ENCODE measurements at places on chromosomes 3 and 15.

DNA sequence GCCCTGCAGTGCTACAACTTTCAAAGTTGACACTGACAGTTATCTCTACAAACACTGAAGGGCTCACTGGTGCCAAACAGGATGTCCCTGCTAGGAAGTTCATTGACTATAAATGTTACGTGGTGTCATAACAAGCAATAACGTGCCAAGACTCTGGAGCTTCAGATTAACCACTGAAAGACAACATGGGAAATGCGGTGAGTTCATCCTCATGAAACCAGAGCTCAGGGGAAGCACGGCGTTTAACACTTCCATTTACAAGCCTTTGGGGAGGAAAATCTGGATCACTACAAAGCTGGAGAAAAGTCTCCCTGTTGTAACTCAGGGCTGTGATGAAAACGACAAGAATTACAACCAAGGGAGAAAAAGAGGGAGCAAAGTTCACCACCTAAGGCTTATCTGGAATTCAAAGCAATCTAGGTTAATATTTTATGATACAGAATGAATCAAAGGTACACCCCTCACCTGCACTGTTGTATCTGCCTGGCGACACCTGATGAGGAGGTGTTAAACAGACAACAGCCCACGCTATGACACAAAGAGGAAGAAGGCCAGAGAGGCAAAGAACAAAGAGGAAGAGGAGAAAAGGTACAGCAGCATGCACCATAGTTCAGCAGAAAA is 27.0 kb downstream of the SHQ1 start:
- DNase-seq: no peak

DNA sequence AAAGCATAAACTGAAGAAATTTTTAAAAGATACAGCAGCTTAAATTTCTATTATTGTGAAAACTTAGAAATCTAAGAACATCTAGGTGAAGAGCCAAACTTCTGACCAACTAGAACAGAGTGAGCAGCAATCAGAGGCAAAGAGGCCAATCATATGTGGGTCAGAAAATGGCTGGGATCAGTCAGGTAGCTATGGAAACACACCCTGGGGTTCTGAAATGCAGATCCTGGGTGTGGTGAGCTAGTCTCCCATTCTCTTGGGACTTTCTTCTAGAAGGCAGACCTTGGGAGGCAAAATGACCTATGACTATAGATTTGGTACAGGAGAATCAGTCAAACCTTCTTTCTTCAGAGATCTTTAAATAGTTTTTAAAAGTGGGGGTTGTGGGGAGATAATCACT is 385.8 kb downstream of the TBC1D5 start:
- DNase-seq: no peak

- no peak for DNase-seq
Measured at GRCh38 chr3:72230774-72231379, 445.9 kb upstream of the PROK2 start.

- no peak for DNase-seq
Measured at GRCh38 chr3:180828001-180828720, 84.3 kb upstream of the FXR1 start.

- no peak for DNase-seq
Measured at GRCh38 chr15:81863162-81863561, 182.7 kb downstream of the MEX3B start.

DNA sequence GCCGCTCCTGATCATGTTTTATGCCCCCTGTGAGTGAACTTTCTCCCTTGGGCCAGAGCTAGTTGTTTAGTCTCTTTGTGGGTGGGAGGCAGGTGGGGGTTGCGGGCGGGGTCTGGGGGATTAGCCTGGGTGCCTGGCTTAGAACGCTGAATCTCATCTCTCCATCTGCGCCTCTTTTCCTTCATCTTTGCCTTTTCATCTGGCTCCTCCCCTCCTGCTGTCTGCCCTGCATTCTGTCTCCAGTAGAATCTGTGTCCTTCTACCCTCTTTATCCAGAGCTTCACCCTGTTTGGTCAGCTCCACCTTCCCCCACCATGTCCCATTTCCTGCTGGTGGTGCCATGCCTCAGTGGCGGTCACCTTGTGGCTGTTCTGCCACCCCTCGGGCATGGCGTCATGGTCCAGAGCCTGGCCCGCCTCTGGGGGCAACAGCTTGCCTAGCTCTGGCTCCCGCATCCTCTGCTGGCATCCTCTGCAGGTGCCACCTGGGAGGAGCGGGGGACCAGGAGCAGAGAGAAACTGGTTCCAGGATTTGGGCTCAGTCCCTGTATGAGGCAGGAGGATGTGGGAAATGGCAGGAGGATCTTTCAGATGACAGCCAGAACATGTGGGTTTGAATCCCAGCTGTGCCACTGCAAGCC is 44.3 kb downstream of the PDIA5 start:
- DNase-seq: no peak

- no peak for DNase-seq
Measured at GRCh38 chr3:46423588-46423987, 16.5 kb downstream of the CCRL2 start.

GRCh38 chr3:194715022-194715800 is 29.5 kb downstream of the FAM43A start:
- DNase-seq: no peak

- DNase-seq: no peak
Measured at GRCh38 chr15:70936326-70936725, 43.7 kb downstream of the LRRC49 start.

GRCh38 chr3:195015021-195015420 is 255.9 kb downstream of the XXYLT1 start:
- no peak for DNase-seq

DNA sequence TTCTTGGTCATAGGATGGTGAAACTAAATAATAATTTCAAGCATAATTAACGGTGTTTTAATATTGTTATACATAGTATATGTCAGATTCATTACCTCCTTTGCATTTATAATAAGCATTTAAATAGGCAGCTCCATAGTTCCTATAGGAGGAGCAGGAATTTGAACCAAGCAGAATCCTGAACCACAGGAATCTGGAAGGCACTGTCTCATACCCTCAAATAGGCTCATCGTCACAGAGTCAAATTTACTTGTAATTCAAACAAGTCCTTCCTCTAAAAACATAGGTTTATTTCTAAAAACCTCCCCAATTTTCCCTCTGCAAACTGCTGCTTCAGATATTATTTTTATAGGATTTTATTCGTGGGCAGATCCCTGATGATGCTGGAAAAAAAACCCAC is 376.3 kb upstream of the ARHGEF26 start:
- no peak for DNase-seq

DNA sequence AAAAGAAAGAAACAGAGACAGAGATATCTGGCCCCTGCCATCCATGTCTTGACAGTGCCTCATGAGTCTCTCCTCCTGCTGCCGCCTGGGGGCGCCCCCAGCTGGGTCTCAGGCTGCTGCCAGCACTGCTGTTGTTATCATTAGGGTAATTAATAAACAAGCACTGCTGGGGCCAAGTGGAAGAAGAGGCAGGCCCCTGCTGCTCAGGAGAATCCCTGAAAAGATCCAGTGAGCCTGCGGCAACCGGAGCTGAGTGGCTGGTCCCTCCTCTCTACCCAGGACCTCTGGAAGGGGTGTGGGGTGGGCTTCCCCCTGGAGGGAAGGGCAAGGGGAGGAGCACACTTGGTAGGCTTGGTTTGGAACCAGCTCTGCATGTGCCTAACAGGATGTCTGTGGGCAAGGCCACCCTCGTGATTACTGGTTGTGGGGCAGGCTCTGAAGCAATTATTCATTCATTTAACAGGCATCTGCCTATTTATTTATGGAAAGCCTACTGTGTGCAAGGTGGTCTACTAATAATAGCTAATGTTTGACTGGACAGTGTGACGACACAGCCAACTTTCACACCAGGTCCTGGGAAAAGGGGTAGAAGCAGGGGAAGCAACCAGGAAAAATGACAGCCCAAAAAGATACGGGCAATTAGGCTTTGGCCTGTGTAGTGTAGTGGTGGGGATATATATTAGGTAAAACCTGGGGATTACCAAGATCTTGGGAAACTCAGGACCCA is 1.2 kb upstream of the TYRO3 start:
- peak; percentile 67 for DNase-seq

DNA sequence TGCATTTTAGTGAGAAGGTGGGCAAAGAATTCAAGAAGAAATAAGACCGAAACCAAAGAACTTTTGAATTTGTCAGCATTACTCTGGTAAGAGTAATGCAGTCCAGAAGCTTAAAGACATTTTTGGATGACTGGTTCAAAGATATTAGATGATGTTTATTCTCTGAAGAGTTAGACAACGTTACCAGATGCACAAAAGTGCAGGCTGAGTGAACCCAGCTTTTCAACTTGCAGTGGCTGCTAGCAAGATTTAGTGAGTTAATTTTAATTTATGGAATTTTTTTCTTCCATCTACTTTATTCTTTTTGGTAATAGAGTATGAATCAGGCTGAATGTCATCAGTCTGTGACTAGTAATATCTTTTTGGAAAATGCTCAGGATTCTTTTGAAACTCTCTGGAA is 267.3 kb upstream of the AZI2 start:
- DNase-seq: no peak

GRCh38 chr15:93823971-93824913 is 407.1 kb upstream of the MCTP2 start:
- DNase-seq: no peak

DNA sequence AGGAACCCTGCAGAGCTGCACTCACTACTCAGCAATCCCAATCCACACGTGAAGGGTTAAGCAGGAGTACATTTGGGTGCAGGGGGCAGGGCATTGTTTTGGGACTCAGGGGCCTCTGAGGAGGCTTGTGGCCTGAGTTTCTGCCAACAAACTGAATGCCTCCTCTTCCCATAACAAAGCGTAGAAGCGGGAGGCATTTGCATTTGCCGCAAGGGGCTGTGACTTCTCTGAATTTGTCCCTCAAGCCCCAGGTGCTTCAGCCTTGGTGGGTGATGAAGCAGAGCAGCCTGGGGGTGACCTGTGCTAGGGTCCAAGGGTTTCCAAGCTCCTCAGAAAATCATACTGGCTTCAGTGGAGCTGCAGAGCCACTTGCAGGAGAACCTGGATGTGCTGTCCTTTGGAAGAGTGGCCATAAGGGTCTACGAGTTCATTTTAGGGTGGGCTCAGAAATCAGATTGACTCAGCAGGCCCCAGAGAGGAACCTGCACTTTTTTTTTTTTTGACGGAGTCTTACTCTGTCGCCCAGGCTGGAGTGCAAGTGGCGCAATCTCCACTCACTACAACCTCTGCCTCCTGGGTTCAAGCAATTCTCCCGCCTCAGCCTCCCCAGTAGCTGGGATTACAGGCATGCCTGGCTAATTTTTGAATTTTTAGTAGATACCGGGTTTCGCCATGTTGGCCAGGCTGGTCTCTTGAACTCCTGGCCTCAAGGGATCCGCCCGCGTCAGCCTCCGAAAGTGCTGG is 1.4 kb upstream of the RPSA start:
- DNase-seq: no peak

DNA sequence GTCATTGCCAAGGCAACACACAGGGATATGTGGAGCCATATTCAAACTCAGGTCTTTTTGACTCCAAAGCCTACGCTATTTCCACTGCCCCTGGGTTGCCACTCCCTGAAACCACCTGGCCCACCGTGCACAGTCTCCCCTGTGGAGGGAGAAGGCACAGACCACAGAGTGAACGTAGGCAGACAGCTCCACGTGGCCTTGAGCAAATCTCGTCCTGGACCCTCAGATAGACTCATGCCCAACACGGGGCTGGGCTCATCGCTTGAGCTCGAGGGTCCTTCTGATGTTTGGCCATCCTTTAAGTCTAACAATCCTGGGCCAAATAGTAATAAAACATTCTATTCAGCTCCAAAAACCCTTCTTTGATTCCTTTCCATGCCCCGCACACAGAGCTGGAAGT is 72.0 kb downstream of the CPN2 start:
- no peak for DNase-seq

GRCh38 chr15:57697588-57697987 is 8.9 kb upstream of the POLR2M start:
- DNase-seq: no peak

- DNase-seq: no peak
Measured at GRCh38 chr3:138799822-138800221, 34.9 kb downstream of the PIK3CB start.
